Activated naive CD8-positive, alpha-beta T cell treated with anti-CD3 and anti-CD28 coated beads for 36 hours (primary cell): ENCODE measurements at places on chromosomes 12 and 14. TPM values are rescaled to one million over a fixed set of nuclear protein-coding genes. Genes with fewer than 3 reads are reported as not detected.

OLR1 gene
- not detected for total RNA-seq

A2ML1 gene
- total RNA-seq = not detected

DNA sequence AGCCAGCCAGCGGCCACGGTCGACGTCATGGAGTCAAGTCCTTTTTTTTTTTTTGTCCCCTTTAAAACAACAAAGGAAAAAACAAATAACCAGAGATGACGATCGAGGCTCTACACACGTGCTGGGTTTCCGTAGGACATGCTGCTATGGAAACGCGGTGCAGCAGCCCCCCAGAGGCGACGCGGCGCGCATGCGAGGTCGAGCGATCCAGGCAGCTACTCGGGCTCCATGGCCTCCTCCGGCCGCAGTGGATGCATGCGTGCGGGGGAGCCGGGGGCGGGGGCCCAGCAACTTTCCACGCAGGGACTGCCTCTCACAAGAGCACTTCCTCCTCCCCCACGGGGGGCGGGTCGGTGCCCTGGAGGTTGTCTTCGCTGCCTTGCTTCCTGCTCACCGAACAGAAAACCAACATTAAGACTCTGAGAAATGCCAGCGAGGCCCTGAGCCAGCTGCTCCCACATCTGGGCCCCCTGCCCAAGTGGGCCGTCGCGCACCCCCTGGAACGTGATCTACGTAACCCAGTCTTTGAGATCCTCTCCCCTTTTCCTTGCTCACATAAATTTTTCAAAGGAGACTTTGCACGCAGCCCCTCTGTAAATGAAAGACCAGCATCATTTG lies 30.7 kb downstream of the P2RX4 start:
- peak; percentile 84 for DNase-seq

- DNase-seq = no peak
These were observed 202.2 kb upstream of the OR4E1 start for GRCh38 chr14:21875791-21876190.
